Activated CD4-positive, CD25-positive, alpha-beta regulatory T cell treated with anti-CD3 and anti-CD28 coated beads, Interleukin-2, amount 50 U/mL, for 24 hours (primary cell): ENCODE measurements at places on chromosomes 1 and 21.
A peak's percentile ranks its signal among the peaks of the same experiment; 100 is the strongest.

DNA sequence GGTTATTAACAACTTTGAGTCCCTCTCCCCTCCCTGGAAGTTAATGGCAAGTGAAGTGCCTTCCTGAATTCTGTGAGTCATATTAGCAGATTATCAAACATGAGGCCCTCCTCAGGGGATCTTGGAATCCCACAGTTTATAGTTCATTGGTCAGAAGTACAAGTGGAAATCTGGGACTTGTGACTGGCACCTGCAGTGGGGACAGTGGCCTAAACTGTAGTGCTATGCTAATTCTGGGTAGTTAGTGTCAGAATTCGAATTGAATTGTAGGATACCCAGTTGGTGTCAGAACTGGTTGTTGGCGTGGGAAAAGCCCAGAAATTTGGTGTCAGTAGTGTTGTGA, 26.2 kb downstream of the ZYG11B start:
- ATAC-seq = no peak

GRCh38 chr1:61640531-61641530, 84.1 kb downstream of the TM2D1 start:
- peak; percentile 16 for ATAC-seq

DNA sequence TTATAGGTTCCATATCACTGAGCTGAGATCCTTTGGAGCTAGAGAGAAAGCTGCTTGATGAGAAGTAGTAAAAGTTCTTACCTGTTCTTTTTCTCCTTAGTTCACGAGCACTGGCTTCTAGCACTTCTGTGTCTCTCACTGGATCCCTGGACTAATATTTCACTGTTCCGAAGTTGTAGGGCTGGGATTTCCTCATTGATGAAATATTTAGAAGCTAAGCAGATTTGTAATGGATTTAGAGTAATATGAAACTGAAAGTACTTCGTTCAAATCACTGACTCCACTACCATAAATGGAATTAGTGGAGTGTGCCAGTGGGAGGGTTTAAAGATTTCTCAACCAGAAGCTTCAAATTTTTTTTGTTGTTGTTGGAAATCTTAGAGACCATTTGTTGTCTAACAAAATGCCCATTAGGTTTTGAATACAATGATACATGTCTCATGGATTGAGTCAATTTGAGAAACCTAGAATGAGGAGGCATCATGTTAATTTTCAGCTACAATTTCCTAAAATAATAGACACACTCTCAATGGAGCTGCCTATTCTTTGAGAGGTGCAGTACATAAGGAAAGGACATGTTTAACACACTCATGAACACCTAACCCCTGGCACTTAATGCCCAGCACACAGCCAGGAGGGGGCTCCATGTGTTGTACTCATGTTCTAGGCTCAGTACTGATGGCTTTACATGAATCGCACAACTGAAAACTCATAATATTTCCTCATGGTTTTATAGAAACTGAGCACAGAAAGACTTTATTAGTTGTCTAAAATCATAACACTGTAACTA, at the start of gene GBP1:
TSS of gene GBP1 (minus strand) at position 130 of the 790 bp plus-strand sequence. CDS start 1,974 bp downstream, outside the sequence.
- peak; percentile 70 for ATAC-seq

- peak; percentile 17 for ATAC-seq
Measured at GRCh38 chr21:44618504-44618903, 6.6 kb downstream of the KRTAP10-8 start.

DNA sequence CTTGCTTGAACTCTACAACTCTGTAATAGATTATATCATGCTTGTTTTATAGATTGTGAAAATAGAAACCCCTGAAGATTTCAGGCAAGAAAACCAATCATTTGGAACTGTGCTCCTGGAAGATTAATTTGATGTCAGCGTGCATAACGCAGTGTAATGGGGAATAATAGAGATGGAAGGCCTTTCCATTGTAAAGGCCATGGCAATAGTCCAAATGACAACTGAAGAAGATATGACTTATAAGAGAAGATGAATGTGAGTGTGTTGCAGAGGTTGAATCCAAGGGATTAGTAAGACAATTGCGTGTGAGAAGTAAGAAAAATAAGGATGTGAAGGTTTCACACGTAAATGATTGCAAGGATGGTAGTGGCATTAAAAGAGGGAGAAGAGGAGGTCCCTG, 285.0 kb downstream of the DUSP10 start:
- ATAC-seq = no peak

DNA sequence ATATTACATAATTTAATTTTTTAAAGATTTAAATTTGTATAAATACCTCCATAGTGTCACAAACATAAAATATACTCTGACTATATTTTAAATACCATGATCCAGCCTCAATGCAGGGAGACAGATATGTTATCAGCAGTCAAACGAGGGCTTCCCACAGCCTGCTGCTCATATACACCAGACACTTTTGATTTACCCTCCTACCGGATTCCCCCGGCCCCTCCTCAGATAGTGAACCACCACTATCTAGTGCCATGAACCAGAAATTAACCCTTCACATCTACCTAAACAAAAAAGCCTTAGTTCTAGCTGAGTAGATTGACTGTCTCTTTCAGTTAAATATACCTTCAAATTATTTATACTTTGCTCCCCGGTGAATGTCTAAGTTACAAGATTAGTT, 52.4 kb upstream of the C1orf53 start:
- no peak for ATAC-seq

- ATAC-seq = no peak
Measured at GRCh38 chr1:111952125-111952657, 37.3 kb downstream of the KCND3 start.

GRCh38 chr1:45015683-45016082, 3.6 kb downstream of the UROD start:
- ATAC-seq = no peak

GRCh38 chr1:114023377-114023776, 44.1 kb downstream of the OLFML3 start:
- ATAC-seq = no peak

DNA sequence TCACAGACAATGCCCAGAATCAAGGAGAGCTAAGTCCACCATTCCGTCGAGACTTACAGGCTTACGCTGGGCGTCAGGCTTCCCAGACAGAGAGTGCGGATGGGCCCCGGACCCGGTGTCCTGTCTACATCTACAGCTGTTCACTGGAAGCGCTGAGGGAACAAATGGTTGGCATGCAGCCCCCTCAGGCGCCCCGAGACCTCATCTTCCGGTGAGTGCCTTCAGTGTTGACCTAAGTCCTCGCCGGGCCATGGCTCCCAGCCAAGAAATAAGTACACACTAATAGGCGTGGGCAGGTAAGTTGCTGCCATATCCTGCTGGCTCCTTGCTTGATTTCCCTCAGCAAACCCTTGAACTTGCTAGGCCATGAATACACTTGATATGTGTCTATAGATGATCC, 26.2 kb downstream of the HYI start:
- no peak for ATAC-seq

DNA sequence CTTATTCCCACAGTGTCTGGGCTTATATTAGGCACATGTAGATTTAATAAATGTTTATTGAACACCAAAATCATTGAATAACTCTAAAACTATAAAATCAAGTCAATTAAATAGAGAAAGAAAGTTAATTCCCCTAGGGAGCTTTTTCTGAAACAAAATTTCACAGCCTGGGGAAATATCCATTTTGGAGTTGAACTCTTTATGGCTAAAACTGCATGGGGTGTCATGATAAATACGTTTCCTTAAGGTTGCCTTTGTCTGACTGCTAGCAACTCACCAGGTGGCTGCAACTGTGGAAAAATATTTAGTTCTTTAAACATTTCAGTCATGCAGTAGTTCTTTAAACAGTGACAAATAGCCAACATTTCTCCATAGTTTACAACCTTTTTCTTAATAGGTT, 496.1 kb downstream of the LRRIQ3 start:
- no peak for ATAC-seq

GRCh38 chr1:89804642-89805237, 16.1 kb upstream of the LRRC8D start:
- peak; percentile 70 for ATAC-seq

DNA sequence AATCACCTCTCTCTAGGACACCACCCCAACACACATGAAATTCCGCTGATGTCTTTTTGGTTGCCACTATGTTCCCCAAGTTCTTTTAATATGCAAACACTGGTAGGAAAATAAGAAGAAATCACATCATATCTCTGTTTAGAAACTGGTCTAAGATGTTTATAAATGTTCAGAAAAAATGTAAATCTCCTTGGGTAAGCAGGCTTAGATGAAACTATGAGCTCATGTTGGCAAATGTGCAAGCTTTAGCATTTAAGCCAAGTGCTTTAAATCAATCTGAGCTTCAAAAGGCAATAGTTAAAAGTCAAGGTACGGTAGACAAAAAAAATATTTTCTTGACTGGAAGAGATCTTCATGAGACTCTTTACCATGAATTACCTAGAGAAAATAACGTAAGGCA, 25.2 kb upstream of the SLAMF9 start:
- ATAC-seq = no peak

DNA sequence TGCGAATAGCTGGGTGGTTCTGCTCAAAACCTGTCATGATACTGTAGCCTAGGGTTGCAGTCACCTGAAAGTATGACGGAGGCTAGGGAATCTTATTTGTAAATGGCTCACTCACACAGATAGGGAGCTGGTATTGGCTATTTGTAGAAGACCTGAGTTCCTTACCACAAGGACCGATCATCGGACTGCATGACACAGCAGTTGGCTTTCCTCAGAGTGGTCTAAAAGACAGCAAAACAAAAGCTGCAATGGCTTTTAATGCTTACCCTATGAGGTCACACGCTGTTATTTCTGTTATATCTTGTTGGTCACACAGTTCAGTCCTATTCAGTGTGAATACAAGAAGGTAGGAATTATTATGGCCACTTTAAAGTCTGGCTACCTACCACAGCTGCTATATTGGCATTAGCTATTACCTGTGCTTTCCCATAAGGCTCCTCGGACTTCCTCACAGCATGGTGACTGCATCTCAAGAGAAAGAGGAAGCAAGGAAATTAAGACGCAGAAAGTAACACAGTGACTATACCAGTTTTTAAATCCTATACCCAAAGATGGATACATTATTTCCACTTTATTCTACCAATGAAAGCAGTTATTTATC, 68.4 kb upstream of the LRRC7 start:
- no peak for ATAC-seq

- ATAC-seq = peak; percentile 46
Measured at GRCh38 chr1:234941321-234942011, 187.2 kb downstream of the TOMM20 start.

DNA sequence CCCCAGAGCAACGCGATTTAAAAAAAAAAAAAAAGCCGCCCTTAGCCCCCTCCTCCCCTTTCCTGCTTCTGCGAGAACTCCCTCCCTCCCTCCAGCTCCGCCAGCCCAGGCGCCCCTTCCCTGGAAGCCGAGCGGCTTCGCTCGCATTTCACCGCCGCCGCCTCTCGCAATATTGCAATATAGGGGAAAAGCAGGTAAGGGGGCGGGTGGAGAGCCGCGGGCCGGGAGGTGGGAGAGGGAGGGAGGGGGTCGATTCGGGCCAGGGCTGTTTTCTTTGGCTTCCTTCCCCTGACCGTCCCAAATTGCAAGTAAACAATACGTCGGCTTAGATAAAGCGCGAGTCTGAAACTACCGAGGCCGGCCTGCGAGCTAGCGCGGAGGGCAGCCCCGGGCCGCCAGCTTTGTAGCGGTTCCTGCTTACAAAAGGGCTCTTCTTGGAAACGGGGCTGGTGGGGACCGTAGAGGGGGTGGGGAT, 408 bp downstream of the LMO4 start:
- no peak for ATAC-seq

DNA sequence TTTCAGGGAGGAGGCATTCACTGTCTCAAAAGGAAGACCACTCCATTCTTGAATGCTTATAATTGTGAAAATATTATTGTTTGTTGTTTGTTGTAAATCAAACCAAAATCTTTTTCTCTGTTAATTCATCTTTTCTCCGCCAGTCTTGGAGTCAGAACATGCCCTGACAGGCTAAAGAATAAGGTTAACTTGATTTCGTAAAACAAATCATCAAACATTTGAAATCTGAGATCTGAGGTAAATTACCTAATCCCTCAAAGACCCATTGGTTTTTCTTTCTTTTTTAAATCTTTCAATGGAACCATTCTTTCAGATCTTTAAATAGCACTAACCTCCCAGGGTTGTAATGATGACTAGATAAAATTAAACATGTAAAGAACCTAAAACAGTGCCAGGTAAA, 430.1 kb upstream of the PTBP2 start:
- ATAC-seq = no peak

- ATAC-seq = no peak
Measured at GRCh38 chr1:199646761-199647160, 380.7 kb upstream of the NR5A2 start.

GRCh38 chr21:36532769-36533467, 53.0 kb upstream of the CLDN14 start:
- ATAC-seq = no peak

- ATAC-seq = no peak
Measured at GRCh38 chr1:214422137-214422671, 129.2 kb downstream of the PTPN14 start.

DNA sequence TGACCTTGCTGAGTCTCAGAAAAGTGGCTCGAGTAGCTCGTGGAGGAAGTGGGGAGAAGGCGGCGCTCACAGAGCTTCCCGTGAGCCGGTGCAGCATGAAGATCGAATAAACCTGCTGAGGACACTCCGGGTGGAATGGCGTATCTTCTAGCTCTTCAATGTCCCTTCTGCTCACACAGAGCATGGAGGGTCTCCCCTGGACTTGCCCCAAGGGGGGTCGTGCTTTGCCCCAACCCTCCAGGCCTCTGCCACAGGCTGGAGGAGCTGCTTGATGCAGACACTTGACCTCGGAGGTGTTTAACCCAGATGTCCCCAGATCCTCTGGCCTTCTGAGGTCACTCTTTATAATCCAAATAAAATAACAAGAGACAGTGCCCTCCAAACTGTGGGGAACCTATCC, 2.2 kb upstream of the KRTAP10-12 start:
- no peak for ATAC-seq

DNA sequence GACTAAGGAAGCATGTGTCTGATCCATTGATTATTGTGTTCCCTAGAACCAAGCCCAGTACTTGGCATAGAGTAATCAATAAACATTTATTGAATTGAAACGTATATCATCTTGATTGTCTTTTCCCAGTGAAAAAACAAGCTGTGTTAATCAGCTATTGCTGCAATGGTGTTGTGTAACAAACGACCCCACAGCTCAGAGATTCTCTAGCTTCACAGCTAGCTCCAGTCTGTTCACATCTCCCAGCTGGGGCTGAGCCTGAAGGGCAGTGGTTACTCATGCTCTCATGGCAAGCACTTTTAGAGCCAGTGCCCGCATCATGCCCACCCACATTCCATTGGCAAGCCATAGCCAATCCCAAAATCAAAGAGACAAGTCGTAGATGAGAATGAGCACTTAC, 237.4 kb upstream of the RAB4A start:
- no peak for ATAC-seq

- ATAC-seq = no peak
Measured at GRCh38 chr1:187054862-187055757, 226.4 kb downstream of the PLA2G4A start.

DNA sequence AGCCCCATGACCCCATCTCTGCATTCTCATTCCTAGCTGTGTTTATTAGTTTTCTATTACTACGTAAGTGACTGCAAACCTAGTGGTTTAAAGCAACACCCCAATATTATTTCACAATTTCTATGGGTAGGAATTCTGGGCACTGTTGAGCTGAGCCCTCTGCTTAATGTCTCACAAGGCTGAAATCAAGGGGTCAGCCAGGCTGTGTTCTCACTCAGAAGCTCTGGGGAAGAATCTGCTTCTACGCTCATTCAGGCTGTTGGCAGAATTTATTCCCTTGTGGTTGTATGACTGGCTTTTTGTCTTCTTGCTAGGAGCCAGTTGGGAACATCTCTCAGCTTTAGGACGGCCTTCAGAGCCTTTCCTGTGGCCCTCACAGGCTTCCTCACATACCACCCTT, 181.0 kb downstream of the GIPC2 start:
- no peak for ATAC-seq

- no peak for ATAC-seq
Measured at GRCh38 chr1:117268535-117269455, 58.1 kb upstream of the VTCN1 start.

GRCh38 chr1:25485536-25486411, 55.1 kb downstream of the MACO1 start:
- no peak for ATAC-seq
